ENCODE measurements at places on chromosomes 7 and 10. TPM values are rescaled to one million over a fixed set of nuclear protein-coding genes. Genes with fewer than 3 reads are reported as not detected.

ANXA11 gene
- total RNA-seq: 110 TPM

DNA sequence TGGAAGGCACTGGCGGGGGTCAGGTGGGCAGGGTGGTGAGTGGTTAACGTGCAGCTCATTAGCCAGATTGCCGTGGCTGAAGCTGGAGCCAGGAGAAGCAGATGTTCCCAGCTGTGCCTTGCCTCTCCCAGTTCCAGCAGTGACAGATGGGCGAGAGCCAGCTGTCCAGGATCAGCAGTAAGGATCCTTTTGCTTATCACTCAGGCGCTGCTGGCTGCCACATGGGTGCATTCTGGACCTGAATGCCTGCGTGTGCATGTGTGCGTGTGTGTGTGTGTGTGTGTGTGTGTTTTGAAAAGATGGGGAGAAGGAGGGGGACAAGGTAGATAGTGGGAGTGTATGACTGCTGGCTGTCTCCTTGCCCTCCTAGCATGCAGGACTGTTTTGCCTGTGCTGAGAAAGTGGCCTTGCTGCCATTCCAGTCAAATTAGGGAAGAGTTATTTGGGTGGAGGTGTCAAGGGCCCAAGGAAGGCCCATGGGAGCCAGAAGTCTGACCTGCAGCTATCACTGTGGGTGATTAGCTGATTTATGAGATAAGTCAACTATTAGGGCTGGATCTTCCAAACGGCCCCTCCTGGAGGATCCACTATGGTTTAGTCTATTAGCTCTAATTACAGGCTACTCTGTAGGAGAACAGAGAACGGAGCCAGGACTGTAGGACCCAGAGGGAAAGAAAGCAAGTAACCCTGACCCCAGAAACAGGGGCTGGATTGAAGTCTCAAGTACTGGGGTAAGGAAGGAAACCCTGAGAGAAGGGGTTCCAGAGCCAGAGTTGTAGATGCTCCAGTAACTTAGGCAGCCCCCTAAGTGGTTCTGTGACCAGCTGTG is 3.3 kb downstream of the EPHA1 start:
- DNase-seq: no peak

GRCh38 chr10:97932932-97933530 is 83.4 kb downstream of the GOLGA7B start:
- DNase-seq: no peak

GRCh38 chr7:38007096-38007495 is 86.7 kb downstream of the EPDR1 start:
- no peak for DNase-seq

Measured in A172 (cell line).